ENCODE measurements at places on chromosomes 5 and 9.
A peak's percentile ranks its signal among the peaks of the same experiment; 100 is the strongest.

DNA sequence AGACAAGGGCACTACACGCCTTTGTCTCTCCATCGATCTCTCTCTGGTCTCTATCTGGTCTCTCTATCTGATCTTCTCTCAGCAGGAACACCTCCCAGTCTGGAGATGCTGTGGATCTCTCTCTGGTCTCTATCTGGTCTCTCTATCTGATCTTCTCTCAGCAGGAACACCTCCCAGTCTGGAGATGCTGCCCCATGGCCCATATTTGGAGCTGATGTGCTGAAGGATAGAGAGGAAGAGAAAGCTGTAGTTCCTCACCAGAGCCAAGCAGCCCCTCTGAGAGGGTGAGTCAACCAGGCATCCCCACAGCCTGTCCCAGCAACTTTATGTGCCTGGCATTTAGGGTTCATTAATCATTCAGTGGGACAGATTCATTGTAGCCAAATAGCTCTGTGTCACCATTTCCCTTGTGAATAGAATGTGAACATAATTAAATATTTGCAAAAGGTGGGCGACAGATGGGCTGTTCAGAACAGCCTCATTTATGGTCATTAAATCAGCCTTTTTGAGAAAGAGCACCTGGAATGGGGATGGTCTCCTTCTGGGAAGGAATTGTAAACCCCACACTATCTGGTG is 189.3 kb upstream of the MAST4 start:
- no peak for DNase-seq

DNA sequence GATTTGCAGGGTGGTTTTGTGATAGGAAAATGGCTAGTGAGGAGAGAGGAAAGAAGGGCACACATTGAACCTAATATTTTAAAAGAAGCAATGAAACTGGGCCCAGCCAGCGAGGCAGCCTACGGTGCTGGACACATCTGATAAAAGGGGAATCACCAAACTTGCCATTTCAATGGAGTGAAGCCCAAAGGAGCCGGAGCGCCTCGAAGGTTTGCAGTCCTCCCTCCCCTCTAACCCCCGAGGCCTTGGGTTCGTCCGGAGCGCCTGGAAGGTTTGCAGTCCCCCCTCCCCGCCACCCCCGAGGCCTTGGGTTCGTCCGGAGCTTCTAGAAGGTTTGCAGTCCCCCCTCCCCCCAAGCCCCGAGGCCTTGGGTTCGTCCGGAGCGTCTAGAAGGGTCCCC is 132.6 kb downstream of the TENT4A start:
- DNase-seq: no peak

- no peak for DNase-seq
Observed at GRCh38 chr9:104787306-104788015, 23.5 kb downstream of the NIPSNAP3B start.

- peak; percentile 8 for DNase-seq
Observed at GRCh38 chr9:70805949-70806348, 315.5 kb downstream of the TRPM3 start.

DNA sequence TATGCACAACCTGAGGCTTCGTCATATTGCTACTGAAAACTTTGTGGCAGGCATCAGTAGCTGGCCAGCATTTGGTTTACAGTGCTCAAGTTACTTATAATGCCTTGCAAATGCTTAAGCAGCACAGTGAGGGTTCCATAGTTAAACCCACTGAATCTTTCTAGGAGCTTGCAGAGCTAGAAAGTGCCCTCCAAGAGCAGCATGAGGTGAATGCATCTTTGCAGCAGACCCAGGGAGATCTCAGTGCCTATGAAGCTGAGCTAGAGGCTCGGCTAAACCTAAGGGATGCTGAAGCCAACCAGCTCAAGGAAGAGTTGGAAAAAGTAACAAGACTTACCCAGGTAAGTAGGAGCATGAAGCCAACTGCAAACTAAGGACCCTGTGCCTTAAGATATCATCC is 60.9 kb downstream of the CNTRL start:
- no peak for DNase-seq

DNA sequence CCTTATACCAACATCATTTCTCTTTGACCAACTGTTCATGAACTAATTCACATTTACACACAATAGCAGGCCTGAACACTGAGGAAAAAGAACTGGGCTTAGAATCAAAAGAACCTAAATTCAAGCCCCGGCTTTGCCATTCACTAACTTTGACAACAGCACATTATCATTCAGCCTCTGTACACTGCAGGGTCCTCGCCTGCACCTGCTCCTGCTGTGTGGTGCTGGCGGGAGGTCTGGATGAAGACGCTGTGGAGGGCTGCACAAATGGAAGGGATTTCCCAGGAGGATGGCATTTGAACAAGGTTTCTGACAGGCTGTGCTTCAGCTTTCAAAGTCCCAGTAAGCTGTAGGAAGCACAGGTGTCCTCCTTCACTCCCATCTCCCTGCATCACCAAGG is 151.2 kb downstream of the ZDHHC21 start:
- DNase-seq: no peak

DNA sequence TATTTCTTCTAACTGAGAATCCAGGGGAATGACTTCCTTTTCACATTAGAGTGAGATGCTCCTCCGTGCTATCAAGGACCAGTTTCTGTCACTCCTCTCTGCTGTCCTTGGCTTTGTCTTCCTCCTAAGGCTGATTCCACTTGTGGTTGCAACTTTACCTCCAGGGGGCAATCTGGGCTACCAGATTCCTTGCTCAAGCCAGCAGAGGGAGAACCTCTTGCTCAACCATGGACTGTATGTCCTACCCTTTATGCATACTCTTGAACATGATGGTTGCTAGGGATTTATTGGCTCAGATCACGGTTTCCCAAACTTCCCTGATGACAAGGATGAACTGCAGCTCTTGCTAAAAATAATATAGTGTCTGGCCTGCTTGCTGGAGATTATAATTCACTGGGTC is 24.0 kb downstream of the NNT start:
- DNase-seq: peak; percentile 70

Data from foreskin fibroblast (primary cell).